Stimulated activated naive CD4-positive, alpha-beta T cell treated with Interleukin-2 at 50 U/mL for 16 hours (primary cell): ENCODE measurements at places on chromosomes 7 and 10.
A peak's percentile ranks its signal among the peaks of the same experiment; 100 is the strongest.

DNA sequence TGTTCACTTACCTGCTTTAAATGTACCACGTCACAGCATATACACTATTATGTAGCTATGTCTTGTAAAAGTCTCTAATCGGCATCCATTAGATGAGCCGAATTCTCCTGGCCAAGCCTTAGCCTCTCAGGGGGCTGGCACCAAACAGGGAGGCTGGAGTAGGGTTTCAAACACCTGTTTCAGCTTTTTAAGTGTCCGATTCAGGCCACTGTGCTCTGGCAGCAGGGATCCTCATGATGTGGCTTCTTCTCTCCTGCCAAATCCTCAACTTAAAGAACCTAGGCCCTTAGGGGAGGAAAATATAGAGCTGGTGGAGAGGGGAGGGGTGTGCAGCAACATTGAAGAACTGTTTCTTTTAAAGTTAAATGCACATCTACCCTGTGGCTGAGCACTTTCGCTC is 68.5 kb upstream of the NFKB2 start:
- DNase-seq = no peak

- DNase-seq = peak; percentile 16
These were observed 6.5 kb downstream of the FZD8 start for GRCh38 chr10:35635576-35635975.

DNA sequence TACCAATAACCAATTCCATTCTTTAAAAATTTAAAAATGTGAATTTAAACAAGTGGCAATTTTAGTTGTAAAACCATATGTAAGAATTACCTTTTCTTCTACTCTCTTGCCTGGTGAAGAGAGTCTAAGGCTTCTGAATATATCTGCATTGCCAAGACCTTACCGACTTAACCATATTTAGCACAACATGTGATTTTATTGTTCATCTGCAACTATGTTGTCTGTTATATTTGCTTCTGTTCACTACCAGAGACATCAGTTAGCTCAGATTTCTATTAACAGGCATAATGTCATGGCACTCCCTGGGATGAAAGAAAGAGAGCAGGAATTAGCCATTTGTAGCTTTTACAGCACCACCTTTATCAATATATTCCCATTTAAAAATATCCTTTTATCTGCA is 55.3 kb downstream of the CHN2 start:
- DNase-seq = no peak

DNA sequence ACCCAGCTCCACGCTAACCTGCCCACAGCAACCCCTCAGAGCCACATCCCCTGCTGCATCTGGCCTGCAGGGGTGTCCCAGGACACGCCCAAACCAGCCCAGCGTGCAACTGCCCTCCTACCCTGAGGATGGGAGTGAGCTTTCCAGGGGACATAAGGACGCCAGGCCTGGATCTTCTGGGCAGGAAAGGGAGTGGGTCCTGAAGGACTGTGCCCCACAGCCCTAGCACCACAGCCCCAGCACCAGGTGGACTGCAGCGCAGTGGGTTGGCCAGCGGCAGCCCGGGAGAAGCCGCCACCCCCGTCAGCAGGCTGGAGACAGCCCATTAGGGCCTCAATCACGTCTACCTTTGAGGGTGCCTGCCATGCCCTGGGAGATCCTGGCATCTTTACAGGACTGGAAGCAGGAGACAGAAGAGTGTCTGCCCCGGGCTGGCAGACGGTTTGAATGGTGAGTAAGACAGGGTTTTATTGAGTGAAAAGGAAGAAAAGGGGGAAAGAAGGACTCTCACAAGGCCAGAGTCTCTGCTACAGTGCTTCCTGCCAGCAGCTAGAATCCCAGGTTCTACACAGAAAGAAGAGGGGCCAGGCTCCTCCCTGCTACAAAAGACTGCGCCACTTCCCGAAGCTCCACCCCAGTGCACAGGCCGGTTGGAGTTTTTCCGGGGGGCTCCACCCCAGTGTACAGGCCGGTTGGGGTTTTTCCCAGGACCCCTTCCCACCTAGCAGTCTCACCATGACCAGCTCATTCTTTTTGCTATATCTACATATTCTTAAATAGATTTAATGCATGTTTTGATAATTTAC is 69.8 kb upstream of the KCTD7 start:
- DNase-seq = no peak

DNA sequence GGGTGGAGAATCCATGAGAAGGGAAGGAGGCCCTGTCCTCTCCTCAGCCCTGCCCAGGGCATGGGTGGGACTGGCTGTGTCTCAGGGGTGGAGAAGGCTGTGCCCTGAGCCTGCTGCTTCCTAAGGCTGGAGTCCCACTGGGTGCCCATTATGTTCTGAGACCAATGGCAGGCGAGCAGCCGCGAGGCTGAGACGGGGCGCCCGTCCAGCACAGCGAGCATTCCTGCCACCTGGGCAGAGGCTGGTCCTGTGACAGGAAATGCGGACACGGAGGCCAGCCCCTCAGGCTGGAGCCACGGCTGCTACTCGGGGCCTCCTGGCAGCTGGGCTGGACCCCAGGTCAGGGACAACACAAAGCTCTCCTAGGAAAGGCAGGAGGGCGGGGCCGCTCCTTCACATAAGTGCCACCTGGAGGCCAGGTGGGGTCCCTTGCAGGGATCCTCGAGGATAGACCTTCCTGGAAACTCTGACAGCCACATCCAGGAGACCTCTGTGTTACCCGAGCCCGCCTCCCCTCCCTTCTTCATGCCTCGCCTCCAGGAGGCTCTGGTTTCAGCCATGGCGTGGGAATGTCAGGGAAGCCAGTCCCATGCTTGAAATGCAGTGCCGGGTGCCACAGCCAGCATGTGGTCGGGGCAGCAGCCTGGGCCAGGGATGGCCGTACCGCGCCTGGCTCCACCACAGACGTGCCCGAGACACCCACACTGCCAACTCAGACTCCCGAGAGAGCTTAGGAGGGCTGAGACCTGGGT is 173.9 kb downstream of the USP6NL start:
- DNase-seq = no peak

DNA sequence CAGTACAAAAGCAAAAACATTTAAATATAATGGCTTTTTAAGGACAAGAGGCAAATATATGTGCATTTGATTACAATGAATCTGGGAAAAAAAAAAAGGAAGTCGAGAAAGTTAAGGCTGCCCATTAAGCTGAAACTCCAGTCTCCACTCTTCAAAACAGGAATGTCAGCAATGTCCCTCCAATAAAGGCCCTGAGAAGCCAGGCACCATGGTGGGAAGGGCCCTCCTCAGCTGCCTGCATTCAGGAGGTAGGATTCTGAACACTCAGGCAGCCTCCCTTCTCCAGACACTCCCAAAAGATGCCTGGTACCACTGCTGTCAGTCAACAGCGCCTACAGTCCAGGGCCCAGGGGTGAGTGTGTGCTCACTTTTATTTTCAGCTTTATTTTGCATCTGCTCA is 121.3 kb upstream of the MGMT start:
- DNase-seq = no peak

- no peak for DNase-seq
These were observed 11.0 kb downstream of the GHRHR start for GRCh38 chr7:30974605-30975255.

GRCh38 chr10:128062881-128063563 is 63.2 kb downstream of the MKI67 start:
- peak; percentile 39 for DNase-seq

DNA sequence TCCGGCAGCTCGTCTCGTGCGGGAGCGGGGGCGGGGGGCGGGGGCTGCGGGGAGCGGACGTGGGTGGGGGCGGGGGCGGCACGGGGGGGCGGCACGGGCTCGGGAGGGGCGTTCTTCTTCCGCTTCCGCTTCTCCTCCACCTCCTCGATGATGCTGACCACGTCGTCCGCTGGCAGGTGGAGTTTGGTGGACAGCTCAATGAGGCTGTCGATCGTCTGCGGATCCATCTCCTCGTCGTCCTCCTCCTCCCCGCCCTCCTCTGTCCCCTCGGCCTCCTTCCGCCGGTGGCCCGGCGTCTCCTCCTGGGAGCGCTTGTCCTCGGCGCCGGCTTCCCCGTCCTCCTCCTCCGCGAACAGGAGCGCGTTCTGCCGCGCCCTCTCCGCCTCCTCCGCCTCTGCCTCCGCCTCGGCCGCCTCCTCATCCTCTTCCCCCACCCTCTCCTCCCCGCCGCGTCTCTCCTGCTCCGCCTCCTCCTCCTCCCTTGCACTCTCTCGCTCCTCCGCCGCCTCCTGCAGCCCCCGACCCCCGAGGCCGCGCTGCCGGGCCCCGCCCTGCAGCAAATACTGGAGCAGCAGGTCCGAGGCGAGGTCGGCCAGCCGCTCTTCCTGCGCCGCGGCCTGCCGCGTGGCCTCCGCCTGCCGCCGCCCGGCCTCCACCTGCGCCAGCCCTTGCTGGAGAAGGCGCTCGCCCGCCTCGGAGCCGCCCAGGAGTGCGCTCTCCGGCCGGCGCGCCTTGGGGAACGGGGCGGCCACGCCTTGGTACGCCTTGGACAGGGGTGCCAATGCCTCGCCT is 1.9 kb downstream of the VGF start:
- no peak for DNase-seq

DNA sequence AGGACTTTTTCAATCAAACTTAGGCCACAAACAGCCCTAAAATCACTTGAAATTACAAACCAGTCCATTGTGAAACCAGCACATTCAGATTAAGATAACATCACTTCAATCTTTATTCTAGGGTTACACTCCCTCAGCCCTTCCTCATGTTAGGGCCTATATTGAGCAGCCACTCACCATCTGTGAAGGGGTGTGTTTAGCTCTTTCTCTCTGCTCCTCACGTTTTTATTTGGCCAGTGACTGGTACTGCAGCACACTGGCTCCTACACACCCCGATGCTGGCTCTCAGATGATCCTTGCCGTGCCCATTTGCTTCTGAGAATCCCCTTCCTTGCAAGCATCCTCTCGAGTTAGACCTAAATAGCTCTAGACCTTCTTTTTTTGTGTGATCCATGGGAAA is 604.5 kb downstream of the INHBA start:
- DNase-seq = no peak

GRCh38 chr10:132419538-132420468 is 22.8 kb downstream of the PWWP2B start:
- no peak for DNase-seq

- DNase-seq = no peak
These were observed 27.1 kb upstream of the VCL start for GRCh38 chr10:73970845-73971244.

DNA sequence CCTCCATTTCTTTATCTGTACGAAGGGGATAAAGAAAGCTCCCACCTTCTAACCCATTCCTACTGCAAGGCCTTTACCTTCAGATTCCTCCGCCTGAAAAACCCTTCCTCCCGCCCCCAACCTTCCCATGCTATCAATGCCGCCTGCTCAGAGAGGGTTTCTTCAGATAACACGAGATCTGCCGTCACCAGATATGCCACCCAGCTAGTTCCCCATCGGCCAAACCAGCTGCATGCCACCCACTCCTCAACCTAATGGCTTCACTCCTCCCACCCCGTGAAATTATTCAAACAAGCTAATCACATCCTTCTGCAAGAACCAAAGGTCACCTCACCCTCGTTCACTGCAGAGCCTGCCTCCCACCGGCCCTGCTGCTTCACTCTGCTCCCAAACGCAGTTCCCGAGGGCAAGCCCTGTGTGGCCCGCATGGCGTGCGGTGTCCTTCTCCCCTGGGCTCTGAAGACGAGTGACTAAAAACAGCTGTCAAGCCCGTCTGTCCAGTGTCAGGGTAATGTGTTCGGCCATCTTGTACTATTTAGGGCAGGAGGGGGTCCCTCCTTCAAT is 46.8 kb upstream of the TMEM213 start:
- no peak for DNase-seq

GRCh38 chr7:94344826-94345225 is 49.9 kb upstream of the COL1A2 start:
- DNase-seq = no peak

- DNase-seq = peak; percentile 16
These were observed 491 bp upstream of the AKAP9 start for GRCh38 chr7:91940171-91940570.

DNA sequence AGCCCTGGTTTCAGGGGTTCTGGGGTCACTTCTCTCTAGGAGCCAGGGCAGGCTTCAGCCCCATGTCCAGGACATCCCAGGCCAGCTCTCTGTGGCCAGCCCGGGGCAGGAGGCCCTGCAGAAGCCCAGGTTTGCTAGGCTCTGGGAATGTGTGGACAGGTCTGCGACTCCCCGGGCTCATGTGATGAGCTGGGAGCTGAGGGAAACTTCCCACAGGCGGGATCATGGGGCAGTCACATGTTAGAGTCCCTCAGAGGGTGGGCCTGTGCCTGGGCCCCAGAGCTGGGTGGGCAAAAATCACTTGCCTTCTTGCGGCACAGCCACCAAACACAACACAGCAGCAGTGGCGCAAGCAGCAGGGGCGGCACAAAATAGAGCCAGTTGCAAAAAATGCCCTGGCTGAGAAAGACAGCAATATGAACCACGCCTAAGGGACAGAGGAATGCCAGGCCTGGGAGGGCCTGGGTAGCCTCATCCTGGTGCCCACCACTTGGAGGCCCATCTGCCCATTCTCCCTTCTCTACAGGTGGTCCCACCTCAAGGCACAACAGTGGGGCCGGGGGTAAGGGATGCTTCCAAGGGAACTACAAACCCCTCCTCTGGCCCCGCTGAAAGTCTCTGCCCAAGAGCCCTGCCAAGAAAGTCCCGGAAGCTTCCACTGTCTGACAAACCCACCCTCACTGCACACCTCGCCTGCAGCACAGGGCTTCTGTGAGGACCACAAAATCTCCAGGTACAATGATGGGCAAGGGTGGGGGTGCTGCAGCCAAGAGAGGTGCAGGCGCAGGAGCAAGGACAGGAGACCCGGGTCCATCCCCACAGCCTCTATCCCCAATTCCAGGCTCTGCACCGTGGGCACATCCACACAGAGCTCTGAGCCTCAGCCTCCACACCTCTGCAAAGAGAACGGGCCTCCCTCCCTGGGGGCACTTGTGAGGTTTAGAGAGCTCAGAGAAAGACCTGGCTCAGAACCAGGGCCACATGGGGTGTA is 34.6 kb upstream of the ANTXRL start:
- no peak for DNase-seq

DNA sequence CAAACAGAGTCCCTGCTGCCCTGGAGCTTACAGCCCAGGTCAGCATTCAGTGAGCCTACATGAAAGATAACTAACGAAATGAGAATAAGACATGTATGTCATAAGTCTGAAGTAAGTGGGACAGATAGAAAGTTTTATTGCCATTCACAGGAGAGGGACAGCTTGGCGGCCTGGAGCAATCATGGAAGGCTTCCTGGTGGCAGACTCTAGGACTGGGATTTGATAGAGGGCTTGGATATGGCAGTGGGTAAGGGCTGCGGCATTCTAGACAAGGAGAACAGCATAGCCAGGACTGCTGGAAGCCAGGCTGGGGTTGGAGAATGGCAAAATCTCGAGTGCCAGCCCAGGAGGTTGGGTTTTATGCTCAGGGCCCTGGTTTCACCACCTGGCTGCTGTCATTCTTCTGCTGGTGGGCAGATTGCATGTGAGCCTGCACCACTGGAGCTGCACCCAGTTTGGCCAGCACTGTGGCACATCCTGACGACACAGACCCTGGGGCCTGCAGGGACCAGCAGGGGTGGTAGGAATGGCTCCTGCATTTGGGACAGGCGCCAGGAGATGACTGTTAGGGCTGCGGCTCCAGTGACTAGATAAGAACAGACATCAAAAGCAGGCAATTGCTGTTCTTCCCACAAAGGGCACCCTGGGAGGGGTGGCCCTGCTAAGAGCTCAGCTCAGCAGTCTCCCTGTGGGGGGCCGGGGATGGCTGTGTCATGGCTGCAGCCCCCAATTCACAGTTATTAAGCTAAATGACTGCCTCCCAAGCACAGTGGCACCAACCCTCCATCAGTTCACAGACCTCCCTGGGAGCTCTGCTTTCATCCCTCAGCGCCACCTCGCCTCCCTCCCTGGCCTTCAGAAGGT is 161.1 kb downstream of the RPS24 start:
- DNase-seq = no peak

- peak; percentile 76 for DNase-seq
These were observed 373 bp downstream of the H2AZ2 start for GRCh38 chr7:44847509-44847919.

- no peak for DNase-seq
These were observed 4.8 kb upstream of the KCP start for GRCh38 chr7:128915271-128915819.
